ENCODE measurements at places on chromosomes 11 and 22. TPM values are rescaled to one million over a fixed set of nuclear protein-coding genes. Genes with fewer than 3 reads are reported as not detected.

The IGF2 gene
- total RNA-seq = 9.1 TPM

The OR8D4 gene
- total RNA-seq = not detected

The CNTN5 gene
- total RNA-seq = 17.2 TPM

The SAA4 gene
- not detected for total RNA-seq

The LDHAL6A gene
- total RNA-seq = 0.26 TPM

The TIMM8B gene
- total RNA-seq = 29.5 TPM

The CCDC87 gene
- total RNA-seq = 1.3 TPM

The CRYBB3 gene
- 0.59 TPM for total RNA-seq

The MPZL2 gene
- 4.4 TPM for total RNA-seq

The YPEL1 gene
- 25.0 TPM for total RNA-seq

The MMP11 gene
- 2.9 TPM for total RNA-seq

The APOBEC3B gene
- 0.51 TPM for total RNA-seq

The PDGFB gene
- total RNA-seq = 13.4 TPM

The MUC2 gene
- not detected for total RNA-seq

The KLHDC7B gene
- not detected for total RNA-seq

The LMO2 gene
- 19.2 TPM for total RNA-seq

The NPTXR gene
- total RNA-seq = 199 TPM

The UPK3A gene
- total RNA-seq = not detected

The ACTN3 gene
- total RNA-seq = not detected

The TCN1 gene
- not detected for total RNA-seq

The PDE2A gene
- total RNA-seq = 283 TPM

Data from dorsolateral prefrontal cortex (tissue), 122 donors.